ENCODE measurements at places on chromosomes 7 and 10.

GRCh38 chr7:154592388-154592787 is 410.5 kb downstream of the PAXIP1 start:
- no peak for DNase-seq

DNA sequence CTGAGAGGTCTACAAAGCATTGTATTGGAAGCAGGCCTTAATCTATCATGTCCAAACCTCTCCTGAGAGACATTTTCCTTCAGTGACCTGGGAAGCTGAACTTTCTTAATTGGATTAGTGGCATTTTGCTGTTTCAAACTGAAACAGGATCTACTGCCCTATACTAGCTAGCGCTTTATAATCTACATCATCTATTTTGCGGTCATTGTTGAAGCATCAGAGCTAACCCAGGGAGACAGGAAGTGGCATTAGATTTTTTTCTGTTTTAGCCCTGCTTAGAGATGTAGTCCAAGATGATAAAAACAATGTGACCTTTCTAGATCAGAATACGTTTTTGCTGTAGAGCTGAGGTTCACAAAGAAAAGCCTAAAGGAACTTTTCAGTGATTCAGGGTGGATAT is 147.4 kb upstream of the AGR3 start:
- no peak for DNase-seq

- DNase-seq, result no peak
Measured at GRCh38 chr10:69745698-69746097, 56.0 kb upstream of the COL13A1 start.

DNA sequence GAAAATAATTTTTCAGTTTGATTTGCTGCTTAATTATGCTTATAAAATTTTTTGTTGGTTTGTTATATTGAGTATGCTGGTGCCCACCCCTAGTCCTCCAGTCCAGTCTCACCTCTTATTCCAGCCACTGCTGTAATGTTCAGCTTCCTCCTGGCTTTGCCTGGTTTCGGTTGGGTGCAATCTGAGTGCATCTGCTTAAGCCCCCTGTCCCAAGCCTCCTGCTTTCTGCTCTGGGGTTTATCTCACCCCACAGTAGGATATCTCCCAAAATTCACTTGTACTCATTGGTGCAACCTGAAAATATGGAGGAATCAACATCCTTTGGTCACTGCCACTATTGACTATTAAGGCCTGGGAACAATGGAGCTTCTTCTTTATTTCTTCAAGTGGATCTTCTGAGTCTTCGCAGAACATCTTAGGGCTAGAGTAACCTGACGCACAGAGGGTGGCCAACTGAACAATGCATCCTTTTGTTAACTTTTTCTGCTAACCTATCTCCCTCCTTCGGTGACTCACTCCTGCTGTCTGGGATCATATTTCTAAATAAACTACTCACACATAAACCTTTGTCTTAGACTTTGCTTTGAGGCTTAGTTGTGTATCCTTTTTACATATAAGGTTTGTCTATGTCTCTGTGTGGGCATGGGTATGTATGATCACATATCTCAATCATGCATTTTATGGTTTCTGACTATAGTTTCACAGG is 19.1 kb upstream of the SOSTDC1 start:
- DNase-seq, result no peak

GRCh38 chr10:113022265-113022664 is 72.2 kb downstream of the TCF7L2 start:
- no peak for DNase-seq

- DNase-seq, result no peak
Measured at GRCh38 chr10:54665095-54665494, 135.9 kb downstream of the PCDH15 start.

DNA sequence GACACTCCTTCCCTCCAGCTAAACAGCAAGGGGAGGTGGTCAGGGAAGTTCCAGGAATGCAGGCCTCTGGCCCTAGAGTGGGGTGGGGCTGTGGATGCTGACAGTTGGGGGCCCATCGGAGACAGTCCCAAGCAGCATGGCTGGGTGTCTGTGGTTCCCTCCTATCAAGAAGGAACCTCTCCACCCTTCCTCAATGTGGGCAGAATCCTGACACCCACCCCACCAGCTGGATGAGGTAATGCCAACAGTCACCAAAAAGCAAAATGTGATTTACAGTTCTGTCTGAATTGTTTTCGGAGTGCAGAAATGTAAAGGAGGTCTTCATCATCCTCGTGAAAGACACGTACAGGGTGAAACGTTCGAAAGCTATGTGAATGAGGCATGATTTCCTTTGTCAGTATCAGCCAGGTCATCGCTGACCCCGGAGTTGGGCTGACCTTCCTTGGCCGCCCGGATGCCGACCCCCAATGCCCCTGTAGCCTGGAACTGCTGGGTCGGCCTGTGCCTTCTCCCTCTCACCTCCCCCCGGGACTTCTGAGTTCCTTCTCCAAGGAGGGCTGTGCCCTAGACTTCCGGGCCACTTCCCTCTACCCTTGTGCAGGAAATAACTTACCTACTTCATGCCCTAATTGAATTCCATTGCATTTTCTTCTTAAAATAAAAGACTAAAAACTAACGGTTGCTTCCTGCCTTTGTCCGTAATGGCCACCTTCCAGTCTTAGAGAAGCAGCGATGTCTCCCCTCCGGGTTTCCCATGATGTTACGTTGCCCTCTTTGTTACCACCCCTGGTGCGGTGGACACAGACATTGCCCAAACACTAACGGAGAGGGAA is 24.5 kb downstream of the FOXK1 start:
- no peak for DNase-seq

DNA sequence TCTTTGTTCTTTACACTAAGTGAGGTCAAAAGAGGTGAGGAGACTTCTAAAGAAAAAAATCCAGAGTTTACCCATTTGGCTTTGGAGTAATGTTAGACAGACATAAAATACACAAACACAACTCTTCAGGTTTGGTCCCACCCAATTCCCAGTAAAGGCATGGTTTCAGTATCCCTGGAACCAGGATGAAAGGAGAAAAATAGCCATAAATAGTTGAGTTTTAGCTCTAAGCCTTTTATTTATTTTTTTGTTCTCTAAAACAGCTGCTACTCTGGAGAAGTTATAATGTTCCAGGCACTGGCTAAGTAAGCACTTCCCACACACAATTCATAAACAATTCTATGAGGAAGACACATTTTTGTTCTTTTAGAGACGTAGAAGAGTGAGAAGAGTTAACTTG is 4.0 kb downstream of the ABCB1 start:
- DNase-seq, result no peak

Data from GM04504 (cell line).